ENCODE measurements at places on chromosomes 3 and 15. TPM values are rescaled to one million over a fixed set of nuclear protein-coding genes. Genes with fewer than 3 reads are reported as not detected.

Gene RNU5B-1
- total RNA-seq, result not detected

Gene EFCAB12
- not detected for total RNA-seq

Gene GLCE
- 31.8 TPM for total RNA-seq

Gene CCR9
- not detected for total RNA-seq

Gene NR2E3
- total RNA-seq, result not detected

Gene ISG20
- total RNA-seq, result 0.75 TPM

Gene COX5A
- total RNA-seq, result 168 TPM

Gene PARP15
- not detected for total RNA-seq

Gene RAB27A
- 14.0 TPM for total RNA-seq

Gene ACAD11
- total RNA-seq, result 9.9 TPM

Gene P2RY1
- not detected for total RNA-seq

Gene SNX33
- total RNA-seq, result 10.2 TPM

Gene RARRES1
- not detected for total RNA-seq

Gene LRRC31
- total RNA-seq, result 0.98 TPM

Gene CD80
- total RNA-seq, result not detected

Gene SIDT1
- total RNA-seq, result not detected

Gene ACVR2B
- 1.3 TPM for total RNA-seq

Gene GOLGA8T
- 0.23 TPM for total RNA-seq

DNA sequence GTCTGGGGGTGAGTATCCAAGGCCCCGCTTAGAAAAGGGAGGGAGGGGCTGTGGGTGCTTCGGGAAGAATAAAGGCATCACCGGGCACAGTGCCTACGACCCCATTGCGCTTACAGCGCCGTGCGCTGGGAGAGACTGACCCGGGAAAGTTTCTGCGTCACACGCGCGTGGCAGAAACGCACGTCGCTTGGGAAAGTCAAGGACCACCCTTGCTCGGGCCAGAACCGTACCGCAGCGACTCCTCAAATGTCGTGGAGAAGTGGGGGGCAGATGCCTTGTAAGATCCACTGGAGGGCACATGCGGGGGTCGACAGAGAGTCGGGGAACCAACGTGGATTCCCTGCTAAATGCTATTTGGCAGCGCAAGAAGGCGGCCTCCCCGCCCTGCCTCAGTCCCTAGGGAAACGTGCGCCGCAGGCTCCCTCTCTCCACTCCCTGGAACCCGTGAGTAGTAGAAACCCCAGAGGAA lies 2.4 kb downstream of the ADAMTS9 start:
- no peak for DNase-seq

DNA sequence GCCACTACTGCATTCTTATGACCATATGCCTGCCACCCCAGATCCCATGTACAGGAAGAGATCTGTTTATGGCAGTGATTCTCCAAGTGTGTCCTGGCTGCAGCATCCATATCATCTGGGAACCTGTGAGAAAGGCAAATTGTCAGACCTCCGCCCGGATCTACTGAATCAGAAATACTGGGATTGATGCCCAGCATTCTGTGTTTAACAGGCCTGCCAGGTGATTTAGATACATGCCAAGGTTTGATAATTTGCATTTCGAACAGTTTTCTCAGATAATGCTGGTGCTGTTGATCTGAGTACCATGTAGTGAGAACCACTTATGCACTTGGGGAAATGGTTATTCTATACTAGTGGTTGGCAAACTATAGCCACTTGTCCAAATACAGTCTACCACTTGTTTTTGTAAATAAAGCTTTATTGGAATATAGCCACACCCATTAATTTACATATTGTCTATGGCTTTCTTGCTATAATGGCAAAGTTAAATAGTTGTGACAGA lies 165.4 kb downstream of the SSR3 start:
- DNase-seq, result no peak

DNA sequence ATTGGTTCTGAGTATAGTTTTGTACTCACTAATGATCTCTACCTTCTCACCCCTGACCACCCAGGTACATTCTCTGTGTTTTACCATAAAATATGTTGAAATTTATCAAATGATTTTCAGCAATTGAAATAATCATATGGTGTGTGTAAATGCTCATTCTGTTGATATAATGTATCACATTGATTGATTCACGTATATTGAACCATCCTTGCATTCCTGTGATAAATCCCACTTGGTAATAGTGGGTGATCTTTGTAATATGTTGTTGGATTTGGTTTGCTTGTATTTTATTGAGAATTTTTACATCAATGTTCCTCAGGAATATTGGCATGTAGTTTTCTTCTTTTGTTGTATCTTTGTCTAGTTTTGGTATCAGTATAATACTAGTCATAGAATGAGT lies 1497.6 kb downstream of the OTOL1 start:
- DNase-seq, result peak; percentile 29

- DNase-seq, result no peak
Measured at GRCh38 chr3:9124730-9125129, 124.7 kb downstream of the SRGAP3 start.

DNA sequence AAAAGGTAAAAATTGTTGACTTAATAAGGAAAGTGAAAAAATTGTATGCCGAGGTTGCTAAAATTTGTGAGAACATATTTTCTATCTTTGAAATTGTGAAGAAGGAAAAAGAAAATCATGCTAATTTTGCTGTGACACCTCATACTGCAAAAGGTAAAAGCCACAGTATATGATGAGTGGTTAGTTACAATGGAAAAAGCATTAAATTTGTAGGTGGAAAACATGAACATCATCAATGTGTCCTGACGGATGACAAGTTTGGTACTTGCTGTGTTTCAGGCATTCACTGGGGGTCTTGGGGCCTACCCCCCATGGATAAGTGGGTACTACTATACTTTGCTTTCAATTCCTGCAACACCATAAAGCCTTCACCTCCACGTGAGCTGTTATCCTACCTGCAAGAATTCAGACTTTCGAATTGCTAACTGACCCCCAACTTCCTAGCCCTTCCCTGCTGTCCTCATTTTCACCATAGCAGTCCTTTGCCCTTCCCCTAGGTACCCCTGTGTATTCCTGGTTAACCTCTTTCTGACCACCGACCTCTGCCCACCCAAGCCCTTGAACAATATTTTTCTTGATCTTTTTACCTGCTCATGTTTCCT lies 62.4 kb downstream of the RAB7A start:
- DNase-seq, result no peak

- DNase-seq, result no peak
Measured at GRCh38 chr3:44845528-44846520, 15.9 kb upstream of the TMEM42 start.

DNA sequence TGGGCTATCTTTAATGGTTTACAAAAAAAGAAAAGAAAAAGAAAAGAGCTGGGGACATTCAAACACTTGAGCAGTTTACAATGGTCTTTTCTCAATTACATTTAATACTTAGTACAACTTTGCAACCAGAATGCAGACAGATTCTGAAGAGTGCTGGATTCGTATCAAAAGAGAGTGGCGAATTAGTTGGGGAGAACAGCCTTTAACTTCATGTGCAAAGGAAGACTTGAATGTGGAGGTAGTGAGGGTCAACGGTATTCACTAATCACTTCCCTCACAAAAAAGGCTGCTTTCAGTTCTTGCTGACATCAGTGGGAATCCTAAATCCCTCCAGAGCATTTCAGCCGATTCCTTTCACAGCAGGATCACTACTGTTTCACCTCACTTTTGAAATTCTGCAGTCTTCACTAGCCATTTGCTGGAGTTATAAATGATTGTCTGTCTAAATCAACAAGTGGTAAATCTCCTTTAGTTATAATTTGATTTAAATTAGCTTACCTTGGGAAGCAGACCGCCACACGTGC lies 323.0 kb upstream of the SEMA6D start:
- no peak for DNase-seq

- no peak for DNase-seq
Measured at GRCh38 chr3:133835961-133836360, 30.3 kb downstream of the SRPRB start.

GRCh38 chr15:66614951-66615760 lies 49.4 kb upstream of the LCTL start:
- no peak for DNase-seq

GRCh38 chr3:152328841-152329240 lies 60.1 kb downstream of the MBNL1 start:
- DNase-seq, result peak; percentile 14

- DNase-seq, result no peak
Measured at GRCh38 chr3:157531771-157532170, 28.6 kb upstream of the VEPH1 start.

DNA sequence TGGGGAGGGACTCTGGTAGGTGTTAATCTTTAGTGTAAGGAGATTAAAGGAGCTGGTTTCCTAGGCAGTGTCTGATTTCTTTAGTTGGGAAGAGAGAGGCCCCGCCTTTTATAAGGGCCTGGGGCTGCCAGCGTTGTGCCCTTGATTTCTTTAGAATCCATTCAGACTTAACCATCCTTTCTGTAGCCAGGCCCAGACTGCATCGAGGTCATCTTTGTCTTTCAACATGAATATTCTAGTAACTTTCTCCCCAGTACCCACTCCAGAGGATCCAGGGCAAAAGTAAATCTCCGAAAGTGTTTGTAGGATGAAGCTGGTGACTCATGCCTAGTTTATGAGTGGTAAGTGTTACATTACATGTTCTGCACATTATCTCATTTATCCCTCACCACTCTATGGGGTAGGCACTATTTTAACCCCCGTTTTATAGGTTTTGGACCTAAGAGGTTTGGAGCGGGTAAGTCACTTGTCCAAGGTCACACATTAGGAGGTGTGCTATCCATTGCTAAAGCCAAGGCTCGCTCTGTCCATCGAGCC lies 11.8 kb upstream of the USP3 start:
- DNase-seq, result no peak

- no peak for DNase-seq
Measured at GRCh38 chr3:126502656-126503055, 14.9 kb downstream of the UROC1 start.

GRCh38 chr15:65286704-65287519 lies at the start of gene PARP16:
TSS of gene PARP16 (minus strand) at chr15:65286883. CDS start at chr15:65286426, 457 bp downstream.
- DNase-seq, result peak; percentile 91

GRCh38 chr15:78922527-78922926 lies 22.3 kb downstream of the CTSH start:
- DNase-seq, result no peak

- no peak for DNase-seq
Measured at GRCh38 chr3:133997871-133998635, 31.7 kb downstream of the SLCO2A1 start.

DNA sequence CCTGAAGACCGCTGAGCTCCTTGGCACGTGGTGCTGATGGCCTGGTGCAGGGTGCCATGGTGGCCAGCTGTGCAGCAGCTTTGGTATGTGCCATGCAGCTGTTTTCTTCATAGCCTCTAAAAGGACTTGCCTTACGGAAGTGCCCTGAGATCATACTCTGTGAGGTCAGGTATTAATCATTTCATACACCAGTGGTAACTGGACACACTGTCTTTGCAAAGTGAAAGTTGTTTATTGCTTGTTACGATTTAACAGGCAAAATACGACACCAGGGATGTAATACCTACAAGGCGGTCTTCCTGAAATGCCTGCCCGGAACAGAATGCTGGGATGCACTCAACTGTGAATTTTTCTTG lies 184.6 kb downstream of the ATP10A start:
- no peak for DNase-seq

DNA sequence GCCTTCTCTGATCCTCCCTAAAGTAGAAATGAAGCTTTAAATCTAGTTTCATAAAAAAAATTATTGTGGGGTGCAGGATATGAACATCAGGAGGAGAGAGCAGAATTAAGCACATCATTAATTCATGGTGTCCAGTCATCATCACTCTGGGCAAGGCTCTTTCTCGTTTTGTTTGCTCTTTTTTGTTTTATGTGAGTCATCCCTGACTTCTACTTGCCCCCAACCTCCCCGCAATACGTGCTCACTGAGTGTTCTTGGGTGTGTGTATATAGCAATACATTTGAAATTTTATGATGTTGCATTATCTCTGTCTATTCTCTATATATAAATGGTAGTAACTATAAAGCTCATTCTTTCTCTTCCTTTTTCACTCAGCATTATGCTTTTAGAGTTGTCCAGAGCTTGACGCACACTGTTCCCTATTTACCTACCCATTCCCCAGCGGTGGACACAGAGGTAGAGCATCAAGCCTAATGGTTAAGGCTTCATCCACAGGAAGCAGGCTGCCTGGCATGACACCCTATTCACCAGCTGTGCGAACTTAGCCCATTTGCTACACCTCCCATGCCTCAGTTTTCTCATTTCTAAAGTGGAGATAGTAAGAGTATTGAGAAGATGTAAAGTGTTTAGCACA lies 72.3 kb downstream of the CD200R1L start:
- peak; percentile 43 for DNase-seq

Measured in Caki2 (cell line).